ENCODE measurements at places on chromosomes 5 and 9.

- DNase-seq = no peak
Observed at GRCh38 chr9:28410411-28410810, 837.1 kb upstream of the C9orf72 start.

DNA sequence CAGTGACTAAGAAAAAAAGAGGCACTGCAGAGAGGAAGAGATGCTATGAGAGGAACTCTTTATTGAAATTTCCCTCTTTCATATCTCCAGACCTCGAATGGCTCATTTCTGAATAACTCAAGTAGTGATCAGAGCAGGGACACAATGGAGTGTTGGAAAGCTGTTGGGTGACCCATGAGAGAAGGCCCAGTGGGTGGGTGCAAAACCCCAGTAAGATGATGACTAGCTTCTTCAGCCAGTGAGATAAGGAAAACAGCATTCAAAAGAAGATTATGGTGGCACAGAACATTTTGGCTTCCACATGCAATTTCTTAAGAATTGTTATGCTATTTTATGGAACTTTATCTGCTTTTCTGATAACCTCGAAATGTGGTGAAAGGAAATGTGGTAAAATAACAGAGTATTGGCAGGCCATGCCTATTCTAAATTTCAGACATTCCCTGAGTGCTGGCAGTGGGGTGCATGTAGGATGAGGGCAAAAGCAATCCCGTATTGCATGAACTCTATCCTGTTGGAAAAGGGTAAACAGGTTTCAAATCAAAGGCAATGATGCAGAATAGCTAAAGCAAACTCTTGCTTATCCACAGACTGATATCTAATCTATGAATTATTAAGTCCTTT, 128.0 kb upstream of the KLF9 start:
- DNase-seq = no peak

DNA sequence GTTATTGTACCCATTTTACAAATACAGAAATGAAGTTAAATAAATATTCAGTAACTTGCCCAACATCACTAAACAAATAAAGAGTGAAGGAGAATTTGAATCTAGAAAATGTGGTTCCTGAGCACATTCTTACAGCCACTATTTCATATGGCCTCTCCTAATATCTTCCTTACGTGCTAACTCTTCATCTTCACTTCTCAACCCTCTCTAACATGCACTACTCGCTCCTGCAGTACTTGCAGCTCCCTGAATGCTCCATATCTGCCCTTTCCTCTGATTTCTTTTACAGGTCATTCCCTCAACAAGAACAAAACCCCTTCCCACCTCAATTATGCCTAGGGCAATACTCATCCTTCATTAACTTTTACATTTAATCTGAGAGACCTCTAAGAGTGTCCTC, 711.5 kb downstream of the CETN3 start:
- no peak for DNase-seq

DNA sequence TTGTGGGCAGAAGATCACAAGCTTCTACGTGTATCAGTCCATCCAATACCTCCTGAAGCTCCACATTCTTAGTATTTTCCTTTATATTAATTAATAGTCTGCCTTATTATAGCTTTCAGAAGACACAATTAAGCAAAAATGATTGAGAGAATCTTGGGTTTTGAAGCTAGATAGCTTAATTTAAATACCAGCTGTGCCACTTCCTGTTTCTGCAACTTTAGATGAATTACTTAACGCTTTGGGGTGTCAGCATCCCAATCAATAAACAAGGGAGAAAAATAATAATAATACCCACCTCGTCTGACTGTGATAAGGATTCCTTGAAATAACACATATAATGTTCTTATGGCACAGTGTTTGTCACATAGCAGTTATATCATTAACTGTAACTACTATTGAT, 44.7 kb upstream of the HTR4 start:
- DNase-seq = no peak

DNA sequence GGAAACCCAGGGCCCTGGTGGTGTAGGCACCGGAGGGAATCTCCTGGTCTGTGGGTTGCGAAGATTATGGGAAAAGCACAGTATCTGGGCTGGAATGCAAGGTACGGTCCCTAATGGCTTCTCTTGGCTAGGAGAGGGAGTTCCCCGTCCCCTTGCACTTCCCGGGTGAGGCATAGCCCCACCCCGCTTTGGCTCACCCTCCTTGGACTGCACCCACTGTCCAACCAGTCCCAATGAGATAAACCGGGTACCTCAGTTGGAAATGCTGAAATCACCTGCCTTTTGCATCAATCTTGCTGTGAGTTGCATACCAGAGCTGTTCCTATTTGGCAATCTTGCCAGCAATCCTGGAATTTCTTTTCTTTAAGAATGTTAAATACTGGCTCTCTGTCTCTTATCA, 1429.1 kb downstream of the MAT2B start:
- DNase-seq = no peak

DNA sequence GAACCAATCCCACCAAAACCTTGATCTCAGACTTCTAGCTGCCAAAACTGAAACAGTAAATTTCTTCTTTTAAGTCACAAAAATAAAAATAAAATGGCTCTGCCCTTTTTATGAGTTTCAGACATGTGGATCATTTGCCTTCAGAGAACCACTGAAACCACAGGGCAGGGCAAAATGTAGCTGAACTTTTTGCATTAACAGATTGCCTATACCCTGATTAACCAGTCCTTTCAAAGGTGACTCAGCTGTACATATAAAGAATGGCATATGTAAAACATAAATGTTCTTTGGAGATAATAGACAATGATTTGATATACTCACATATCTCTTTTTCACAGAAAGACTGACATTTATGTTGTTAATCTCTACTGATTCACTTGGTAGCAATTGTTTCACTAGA, 187.1 kb upstream of the GRIN3A start:
- no peak for DNase-seq

DNA sequence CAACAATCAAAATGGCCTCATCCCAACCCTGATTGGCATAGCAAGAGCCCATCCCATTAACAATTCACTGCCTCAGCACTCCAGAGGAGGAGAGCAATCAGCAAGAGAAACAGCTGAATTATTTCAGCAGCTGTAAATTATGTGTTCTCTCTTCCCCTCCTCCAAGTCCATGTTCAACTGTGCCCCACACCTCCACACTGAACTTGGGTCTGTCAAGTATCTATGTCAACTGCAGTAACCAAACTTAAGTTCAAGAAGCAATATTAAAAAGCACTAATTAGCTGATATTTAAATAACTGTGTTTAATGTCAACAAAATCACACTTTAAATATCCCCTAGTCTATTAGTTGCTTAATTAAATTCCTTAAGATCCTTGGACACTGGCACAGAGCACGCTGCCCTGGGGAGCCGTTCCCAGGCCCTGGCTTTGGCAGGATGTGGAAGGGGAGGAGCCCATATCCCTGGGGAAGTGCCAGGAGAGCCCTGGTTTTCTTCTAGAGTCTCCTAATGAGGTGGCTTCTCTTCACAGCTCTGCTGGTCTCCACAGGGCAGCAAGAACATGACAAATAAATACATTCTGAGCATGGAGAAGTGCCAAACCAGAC, 50.6 kb downstream of the SIL1 start:
- DNase-seq = no peak

GRCh38 chr9:7791394-7791793, 8.2 kb downstream of the DMAC1 start:
- DNase-seq = no peak

DNA sequence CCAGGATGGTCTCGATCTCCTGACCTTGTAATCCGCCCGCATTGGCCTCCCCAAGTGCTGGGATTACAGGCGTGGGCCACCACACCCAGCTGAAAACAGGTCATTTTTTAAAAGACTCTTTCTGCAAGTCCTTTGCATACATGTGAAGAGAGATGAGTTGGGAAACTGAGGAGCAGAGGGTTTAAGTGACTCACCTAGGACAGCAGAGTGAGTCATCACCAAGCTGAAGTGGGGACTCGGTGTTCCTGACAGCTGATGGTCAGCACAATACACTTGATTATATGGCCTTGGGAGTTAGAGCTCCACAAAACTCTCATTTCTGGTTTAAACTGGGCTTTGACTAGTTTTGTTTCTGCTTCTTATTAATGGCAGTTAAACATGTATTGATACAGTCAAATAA, 38.1 kb upstream of the SSBP2 start:
- no peak for DNase-seq

GRCh38 chr5:52807723-52808122, 20.0 kb downstream of the ITGA1 start:
- DNase-seq = no peak

DNA sequence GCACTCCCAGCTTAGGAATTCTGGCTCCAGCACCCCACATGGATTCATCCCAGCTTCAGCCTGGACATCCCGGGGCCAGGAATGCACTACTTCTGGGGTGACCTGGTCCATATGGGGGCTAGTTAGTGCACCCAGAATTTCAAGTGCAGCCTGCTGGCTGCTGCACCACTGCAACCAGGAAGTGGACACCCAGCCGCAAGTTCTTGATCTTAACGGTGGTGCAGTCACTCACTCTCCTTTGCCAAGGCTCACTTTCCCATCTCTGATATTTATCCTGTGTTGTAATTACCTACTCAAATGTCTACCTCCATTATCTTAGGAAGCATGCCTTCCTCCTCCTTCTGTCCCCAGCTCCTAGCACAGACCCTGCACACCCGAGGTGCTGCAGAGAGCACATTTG, 26.2 kb upstream of the RAB14 start:
- DNase-seq = no peak

DNA sequence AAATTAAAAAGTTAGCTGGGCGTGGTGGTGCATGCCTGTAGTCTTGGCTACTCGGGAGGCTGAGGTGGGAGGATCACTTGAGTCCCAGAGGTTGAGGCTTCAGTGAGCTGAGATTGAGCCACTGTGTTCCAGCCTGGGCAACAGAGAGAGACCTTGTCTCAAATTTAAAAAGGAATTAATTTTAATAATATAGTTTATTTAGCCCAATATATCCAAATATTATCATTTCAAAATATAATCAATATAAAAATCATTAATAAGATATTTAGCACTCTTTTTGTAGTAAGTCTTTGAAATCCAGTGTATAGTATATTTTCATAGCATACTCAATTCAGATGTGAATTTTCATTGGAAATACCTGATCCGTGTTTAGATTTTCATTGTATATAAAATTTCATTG, 43.2 kb upstream of the ORM1 start:
- no peak for DNase-seq

Data from stimulated activated CD4-positive, alpha-beta T cell treated with anti-CD3 and anti-CD28 coated beads, Interleukin-4, amount 100 ng/mL, for 24 hours (primary cell).